ENCODE measurements at places on chromosomes 5 and 9.

DNA sequence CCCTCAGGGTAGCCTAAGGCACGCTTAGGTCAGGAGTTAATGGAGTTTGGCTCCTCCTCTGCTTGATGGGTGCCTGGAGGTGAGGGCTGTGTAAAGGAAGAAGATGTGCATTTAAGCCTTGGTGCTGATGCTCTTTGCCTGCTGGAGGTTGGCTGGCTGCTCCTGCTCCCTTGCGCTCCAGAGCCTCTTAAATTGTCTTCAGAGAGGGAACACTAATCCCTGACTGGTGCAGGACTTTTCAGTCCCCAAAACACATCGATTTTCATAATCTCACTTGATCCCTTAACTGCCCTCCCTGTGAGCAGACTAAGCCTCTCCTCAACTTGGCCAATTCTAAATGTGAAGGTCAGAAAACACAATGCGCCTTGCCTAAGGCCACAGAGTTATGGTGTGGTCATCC is 16.2 kb upstream of the TCOF1 start:
- DNase-seq, result no peak

- no peak for DNase-seq
Observed at GRCh38 chr9:113395000-113395861, 5.9 kb downstream of the ALAD start.

DNA sequence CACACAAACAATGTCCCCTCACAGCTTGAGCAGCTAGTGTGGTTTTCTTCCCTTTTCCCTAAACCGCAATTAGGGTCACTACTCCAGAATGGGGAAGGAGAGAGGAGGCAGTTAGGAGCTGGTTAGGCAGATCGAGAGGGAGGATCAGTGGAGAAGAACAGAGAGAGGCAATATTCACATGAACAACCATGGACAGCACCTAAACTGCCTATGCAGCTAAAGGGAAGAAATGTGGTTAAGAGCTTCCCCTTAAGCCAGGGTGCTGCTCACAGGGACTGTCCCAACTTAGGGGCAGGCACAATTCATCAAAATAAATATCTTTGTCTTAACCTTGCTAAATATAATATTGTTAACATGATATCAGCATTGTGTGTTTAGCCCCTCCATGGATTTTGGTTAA is 359.3 kb upstream of the CDH18 start:
- no peak for DNase-seq

DNA sequence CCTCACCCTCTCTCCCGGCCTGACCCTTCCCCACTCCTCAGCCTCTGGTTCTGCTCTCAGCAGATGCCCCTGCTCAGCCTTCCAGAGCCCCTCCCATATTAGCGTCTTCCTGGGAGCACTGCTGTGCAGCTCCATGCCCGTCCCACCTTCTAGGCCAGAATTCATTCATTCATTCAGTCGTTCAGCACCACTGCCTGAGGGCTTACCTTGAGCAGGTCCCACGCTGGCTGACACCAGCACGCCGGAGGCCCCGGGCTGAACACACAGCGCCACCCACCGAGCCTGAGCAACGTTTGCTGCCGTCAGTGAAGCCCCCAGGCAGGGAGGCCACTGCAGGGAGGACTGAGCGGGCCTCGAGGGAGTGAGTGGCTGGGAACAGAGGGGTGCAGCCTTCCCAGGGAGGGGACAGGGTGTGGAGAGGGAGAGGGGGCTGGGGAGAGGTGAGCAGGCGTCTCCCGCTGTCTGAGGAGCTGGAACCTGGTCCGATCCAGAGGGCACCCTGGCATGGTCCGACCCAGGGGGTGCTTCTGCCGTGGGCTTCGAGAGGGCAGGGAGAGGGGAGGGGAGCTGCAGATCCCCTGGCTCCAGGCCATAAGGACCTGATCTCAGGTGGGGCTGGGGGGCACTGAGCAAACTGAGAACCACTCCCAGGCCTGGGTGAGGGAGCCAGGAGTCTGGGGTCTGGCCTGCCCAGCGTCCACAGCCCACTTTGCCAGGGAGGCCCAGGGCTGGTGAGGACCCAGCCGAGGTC is 98.8 kb upstream of the RAPGEF1 start:
- DNase-seq, result no peak

DNA sequence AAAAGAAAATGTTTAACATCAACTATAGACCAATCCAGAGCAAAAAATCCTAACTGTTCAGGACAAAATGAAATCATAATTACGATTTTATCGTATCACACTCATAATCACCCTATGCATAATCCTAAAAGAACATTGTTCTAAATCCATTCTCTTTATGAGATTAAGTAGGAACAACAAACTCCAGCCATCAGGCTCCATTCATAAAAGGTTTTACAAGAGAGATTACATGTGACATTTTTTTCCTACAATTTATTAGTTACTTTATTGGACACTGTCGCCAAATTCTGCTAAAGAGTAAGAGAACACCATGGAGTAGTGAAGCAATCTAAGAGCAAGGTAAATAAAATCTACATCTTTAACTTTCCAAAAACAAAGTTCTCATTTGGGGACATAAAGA is 198.0 kb downstream of the BNC2 start:
- no peak for DNase-seq

DNA sequence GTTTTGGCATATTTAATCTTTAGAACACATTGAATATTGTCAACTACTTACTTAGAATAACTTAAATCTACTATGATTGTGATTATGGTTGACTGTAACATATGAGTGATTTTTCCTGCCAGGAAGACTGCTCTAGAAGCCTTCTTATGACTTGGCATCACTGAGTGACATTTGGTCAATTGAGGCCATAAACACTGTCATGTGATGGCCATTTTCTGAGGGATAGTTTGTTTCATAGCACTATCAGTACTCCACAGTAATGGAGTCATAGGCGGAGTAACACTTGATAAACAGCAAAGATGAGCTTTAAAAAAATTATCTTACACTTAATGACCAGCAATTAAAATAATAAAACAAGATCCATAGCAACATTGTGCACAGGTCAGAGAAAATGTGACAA is 31.0 kb downstream of the C9orf40 start:
- no peak for DNase-seq

DNA sequence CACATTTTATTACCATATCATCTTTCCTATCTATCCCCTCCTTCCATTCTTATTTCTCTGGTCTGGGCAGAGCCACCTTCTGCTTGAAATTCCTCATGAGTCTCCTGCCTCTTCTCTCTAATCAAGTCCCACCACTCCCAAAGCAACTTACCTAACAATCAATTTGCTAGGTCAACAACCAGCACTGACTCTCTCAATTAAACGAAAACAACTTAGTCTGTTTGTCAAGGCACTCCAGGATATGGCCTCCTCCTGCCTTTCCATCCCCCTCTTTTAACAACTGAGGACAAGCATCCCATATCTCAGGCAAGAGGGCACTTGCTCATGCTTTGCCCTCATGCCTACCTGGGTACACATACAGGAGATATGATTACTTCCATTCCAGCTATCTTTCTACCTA is 47.4 kb downstream of the HCN1 start:
- DNase-seq, result peak; percentile 23

DNA sequence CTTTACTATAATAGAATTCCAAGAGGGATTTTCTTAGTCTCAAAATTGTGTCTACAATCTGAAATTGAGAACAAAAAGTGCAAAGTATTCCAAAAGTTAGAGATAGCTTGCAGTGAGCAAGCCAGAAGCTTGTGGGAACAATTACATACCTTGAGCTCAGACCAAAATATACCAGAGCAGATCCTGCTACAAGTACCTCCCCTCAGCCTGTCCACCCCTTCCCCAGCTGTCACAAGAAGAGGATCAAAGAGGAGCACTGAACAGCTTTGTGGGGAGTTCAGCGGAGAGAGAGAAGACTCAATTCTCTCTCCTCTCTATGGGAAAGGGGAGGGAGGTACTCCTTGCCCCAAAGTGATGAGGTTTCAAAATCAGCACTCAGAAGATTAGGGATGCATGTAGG is 869.2 kb upstream of the DMAC1 start:
- no peak for DNase-seq

DNA sequence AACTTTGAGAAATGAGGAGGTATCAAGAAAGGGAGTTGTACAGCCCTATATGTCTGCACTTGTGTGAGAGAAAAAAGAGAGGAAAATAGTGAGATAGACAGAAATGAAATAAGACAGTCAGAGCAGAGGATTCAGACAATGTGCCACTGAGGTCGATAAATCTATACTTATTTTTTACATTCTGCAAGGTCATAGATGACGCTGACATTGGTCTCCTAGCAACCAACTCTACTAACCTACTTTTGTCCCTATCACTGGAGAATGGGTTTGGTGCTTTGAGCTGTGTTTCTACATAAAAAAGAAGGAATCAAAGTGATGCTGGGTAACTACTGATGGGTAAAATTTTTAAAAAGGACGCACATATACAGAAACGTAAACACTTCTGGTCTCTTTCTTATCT is 573.3 kb upstream of the RORB start:
- no peak for DNase-seq

- no peak for DNase-seq
Observed at GRCh38 chr9:107307331-107307730, 24.3 kb downstream of the RAD23B start.

DNA sequence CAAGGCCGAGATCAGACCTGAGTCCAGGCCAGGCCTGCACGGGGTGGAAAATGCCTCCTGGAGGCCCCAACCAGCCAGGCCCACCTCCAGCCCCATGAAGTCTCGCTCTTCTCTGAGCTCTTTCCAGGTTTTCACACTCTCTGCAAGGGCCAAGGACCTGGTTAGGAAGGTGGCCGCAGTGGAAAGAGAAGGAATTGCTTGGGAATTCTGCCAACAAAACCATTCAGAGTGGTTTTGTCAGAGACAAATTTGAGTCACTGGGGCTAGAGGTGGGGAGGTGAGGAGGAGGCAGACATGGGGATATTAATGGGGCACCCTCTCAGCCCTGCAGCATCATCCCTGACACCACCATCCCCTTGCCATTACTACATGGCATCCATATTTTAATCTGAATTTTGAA is 261.0 kb downstream of the ROR2 start:
- DNase-seq, result no peak

DNA sequence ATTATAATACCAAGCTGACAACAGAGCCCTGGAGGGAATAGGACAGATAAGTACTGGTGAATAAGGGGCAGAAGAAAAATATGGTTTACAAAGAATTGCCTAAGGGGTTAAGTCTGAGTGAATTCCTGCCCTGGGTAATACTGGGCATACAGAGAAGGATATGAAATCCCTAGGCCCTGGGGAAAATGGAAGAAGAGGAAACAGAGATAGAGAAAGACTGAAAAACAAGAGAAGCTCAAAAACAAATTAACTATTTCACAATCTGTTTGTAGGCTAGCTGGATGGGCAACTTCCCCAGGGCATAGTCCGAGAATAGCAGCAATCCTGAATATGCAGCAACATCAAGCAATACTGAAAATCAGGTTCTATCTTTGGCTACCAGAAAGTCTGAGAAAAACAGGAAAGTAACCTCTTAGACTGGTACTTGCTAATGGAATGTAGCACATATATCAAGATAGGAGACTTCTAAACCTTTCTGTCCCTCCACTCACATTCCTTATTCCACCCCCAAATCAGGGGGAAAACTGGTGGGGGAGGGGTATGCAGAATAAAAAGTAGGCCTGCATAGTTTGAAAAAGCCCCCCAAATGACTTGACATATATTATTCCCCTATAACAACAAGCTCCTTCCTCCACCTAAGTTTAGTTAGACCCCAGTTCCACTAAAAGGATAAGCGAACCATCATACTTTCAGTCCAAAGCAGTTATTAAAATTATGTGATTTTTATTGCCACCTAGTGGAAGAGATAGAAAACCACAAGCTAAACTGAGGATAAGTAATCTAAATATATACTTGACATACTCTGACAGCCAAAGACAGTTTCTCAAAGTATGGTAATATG is 20.6 kb downstream of the SLC38A9 start:
- DNase-seq, result peak; percentile 80

DNA sequence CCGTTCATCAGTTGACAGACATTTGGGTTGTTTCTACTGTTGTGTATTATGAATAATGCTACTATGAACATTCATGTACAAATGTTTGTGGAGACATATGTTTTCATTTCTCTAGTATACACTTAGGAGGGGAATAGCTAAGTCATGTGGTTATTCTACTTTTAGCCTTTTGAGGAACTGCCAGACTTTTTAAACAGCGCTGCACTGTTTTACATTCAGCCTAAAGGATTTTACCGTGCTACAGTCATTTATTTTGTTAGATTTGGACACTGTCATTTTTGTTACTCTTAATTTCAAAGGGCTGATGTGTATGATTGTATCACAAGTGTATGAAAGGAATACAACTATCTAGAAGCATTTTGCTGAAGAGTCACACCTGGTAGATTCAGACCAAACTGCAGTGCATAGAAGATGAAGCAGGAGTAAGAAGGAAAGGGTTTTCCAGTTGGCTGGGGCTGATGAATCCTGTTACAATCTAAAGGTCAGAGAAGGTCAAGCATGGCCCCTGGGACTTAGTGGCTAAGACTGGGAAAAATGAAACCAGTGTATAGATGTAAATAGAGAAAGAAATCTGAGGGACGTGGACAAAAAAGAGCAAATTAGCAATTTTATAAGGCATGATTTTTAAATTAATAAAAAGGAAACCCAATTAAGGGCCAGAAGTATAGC is 509.7 kb downstream of the PSAT1 start:
- DNase-seq, result no peak

DNA sequence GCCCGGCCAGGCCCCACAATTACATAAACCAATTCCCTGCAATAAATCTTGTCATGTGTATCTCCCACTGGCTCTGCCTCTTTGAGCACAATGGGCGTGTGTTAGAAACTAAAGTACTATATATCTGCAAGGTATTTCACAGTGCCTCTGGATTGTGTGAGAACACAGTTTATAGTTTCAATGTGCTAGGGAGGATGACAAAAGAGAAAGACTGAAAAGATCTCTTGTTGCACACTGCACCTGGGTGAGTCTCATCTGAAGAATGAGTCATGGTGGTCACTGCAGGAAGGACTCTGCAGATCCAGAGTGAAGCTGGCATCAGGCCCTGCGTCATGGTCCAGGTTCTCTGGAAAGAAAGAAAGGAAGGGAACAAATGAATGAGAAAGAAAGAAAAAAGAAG is 20.7 kb upstream of the CTSV start:
- no peak for DNase-seq

DNA sequence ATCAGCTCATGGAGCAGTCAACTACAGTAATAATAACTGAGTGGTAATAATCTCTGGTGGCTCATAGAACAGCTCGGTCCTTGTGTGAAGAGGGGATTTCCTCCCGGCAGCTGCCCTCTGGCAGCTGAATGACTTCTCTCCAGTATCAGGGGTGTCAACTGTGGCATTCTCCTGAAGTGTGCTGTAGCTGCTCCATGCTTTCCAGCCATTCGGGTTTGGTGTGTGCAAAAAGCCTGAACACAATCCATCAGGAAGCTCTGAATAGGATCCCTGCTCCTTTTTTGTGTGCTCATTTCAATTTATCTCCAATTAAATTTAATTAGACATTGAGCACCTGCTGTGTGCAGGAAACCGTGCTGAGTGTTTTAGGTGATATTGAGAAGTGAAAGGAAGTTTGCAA is 59.8 kb upstream of the BARX1 start:
- peak; percentile 90 for DNase-seq

- DNase-seq, result no peak
Observed at GRCh38 chr9:90960941-90961340, 159.3 kb downstream of the SYK start.

All from NCI-H748 treated with DMSO at 0.1 percent for 48 hours (cell line).